ENCODE measurements at places on chromosomes 3 and 15.
A peak's percentile ranks its signal among the peaks of the same experiment; 100 is the strongest.

- DNase-seq = no peak
These were observed at the start of gene LTF for GRCh38 chr3:46464326-46465195. Gene LTF (minus strand): TSS chr3:46464905. CDS start chr3:46464867, 38 bp downstream.

DNA sequence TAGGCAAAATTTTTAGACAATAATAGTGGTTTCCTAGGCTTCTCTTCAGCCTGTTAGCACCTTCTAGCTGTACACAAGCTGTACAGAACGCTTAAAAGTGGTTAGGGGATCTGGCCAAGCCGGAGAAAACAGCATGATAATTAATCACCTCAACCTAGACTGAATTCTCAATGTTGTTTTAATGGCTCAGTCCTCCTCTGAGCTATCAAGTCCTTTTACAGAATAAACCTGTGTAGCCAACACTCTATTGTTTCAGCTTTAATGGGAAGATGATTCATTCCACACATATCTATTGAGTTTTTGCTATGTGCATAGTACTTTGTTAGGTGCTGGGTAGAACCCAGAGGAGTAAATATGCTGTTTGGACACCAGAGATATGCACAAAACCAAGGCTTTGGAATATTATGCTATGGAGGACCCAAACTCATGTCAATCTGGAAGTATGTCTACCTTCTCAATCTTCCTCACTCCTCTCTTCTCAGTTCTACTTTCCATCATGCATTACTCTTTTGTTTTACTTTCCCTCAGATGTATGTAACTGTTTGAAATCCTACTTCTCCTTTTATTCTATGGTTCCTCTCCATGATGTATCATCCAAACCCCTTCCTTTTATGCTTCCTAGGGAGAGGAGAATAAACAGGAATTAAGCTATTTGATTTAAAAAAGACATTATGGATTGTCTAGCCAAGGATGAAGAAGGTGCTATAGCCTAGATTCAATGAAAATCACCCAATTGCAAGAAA is 27.6 kb upstream of the UBE2E2 start:
- DNase-seq = no peak

GRCh38 chr15:68524753-68525584 is 53.8 kb upstream of the CORO2B start:
- DNase-seq = peak; percentile 67

GRCh38 chr3:43343185-43343584 is 56.8 kb downstream of the SNRK start:
- DNase-seq = no peak

GRCh38 chr15:68315035-68315434 is 37.5 kb downstream of the FEM1B start:
- no peak for DNase-seq

- peak; percentile 48 for DNase-seq
These were observed 389 bp downstream of the ARPC4 start for GRCh38 chr3:9793161-9793781.

DNA sequence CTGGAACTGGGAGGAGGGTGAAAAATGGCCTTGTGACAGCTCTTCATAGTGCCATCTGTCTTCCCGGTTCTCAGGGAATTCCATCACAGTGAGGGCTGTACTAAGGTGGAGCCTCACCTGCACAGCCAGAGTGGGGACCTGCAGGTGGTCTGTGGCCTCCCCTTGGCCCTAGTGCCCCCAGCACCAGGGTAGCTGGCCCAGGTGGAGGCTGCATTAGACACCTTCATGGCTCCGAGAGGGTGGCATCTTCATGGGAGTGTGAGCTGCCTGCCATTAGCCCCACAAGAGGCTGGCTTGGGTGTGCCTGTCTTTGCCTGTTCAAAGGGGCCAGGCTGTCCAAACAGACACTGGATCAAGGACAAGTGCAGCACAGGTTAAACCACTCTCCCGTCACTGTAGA is 95.5 kb upstream of the PRR23E start:
- DNase-seq = no peak

GRCh38 chr15:44246521-44247268 is 41.8 kb upstream of the GOLM2 start:
- DNase-seq = no peak

GRCh38 chr3:110579840-110580550 is 491.6 kb upstream of the NECTIN3 start:
- peak; percentile 52 for DNase-seq

DNA sequence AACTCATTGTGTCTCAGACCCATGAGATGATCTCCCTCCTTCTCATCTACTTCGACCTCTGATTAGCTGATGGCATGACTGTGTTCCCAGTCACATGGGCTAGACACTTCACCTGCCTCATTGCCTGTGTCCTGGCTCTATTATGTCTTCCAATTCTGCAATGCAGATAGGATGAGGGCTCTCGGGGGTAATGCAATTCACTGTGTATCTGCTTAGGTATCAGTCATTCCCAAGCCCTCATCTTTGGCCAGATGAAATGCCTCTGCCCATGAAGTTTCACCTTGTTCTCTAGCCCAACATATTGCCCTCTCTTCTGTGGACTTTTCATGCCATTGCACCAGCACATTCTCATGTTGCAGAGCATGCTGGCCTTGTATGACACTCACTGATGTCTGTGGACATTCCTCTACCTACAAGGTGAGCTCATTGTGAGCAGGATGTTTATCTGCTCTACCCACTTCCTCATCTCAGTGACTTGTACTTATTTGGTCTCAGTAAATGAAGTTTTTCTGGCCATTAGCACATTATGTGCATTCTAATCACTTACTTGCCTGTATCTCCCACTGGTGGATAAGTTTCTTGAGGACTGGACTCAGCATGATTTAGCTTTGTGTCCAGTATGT is 32.3 kb downstream of the MOBP start:
- no peak for DNase-seq

DNA sequence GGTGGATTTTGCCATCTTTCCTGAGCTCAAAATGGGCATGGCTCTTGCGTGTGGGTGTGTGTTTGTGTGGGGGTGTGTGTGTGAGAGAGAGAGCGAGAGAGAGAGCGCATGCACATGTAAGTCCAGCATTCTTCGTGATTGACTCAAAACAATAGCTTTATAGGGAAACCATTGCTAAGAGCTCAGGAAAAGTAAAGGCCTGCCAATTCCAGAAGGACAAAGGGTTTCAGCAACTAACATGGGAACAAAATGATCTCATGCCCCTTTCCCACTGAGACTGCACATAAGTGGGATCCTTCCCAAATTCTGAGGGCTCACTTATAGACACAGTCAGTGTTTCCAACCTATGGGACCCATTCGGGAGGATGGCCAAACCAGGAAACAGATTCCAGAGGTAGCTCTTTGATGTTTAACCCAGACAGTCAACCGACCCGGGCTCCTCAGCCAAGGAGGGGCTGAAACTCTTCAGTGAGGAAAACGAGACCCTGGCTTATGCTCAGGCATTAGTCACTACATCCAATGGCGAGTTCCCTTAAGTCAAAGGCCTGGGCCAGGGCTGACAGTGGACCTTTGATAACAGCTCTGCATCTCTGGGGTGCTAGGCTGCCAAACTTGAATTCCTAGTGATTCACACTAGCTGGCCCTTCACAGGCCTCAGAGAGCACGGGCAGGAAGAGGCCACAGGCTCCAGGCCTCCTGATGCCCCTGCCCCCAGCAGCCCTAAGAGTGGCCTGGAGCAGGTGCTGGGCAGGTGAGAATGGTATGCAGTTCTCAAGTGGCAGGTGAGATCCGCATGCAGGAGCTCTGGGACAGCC is 305.0 kb upstream of the C2CD4B start:
- DNase-seq = peak; percentile 85

- DNase-seq = no peak
These were observed 19.3 kb upstream of the IREB2 start for GRCh38 chr15:78418686-78419085.

GRCh38 chr15:36936613-36937012 is 163.7 kb downstream of the MEIS2 start:
- DNase-seq = no peak

GRCh38 chr15:48029642-48030041 is 91.1 kb upstream of the SLC24A5 start:
- no peak for DNase-seq

DNA sequence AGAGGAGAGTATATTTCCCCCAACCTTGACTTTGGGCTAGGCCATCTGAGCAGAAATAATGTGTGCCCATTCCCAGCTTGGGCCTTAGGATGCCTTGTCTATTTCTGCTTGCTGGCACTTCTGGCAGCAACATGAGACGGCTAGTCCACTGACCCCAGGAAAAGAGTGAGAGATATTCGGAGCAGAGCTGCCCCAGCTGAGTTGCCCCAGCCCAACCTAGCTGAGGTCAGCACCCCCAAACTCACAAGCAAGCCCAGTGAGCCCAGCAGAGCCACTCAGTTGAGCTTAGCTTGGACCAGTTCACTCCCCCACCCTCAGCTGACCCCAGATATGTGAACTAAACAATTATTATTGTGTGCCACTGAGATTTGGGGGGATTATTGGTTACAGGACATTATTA is 20.2 kb downstream of the ITGA11 start:
- no peak for DNase-seq

DNA sequence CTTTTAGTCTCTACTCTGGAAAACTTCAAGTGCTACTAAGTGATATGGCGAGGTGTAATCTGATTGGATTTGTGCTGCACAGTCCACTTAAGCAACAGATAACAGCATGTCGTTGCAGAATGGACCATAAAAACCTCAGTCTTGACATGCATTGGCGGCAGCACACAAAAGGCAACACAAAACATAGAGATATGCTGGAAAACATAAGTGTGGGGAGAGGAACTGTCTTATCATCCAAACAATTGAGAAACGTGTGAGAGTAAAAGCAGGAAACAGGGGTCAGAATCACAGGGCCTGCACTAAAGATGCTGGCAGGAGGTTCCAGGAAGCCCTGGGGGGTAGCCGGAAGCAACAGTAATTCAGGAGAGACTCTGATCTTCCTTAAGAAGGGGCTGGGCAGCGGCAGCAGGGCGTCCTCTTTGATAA is 82.1 kb downstream of the CGNL1 start:
- no peak for DNase-seq

DNA sequence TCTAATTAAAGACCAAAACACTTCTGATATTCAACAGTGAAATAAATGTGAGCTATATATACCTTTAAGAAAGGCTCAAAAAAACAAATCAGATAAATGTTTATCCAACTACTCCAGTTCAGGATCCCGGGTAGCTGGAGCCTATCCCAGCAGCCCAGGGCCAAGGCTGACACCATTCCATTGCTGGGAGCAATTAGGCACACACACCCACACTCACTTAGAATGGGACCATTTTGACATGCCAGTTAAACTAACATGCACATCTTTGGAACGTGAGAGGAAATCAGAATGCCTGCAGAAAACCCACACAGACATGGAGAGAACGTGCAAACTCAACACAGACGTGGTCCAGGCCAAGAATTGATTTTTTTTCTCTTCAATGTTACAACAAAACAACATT is 30.0 kb upstream of the PLSCR4 start:
- DNase-seq = peak; percentile 62

Measured in RPMI7951 (cell line).